Mesenteric fat pad (tissue), 1 donor: ENCODE measurements at places on chromosomes 3 and 15. TPM values are rescaled to one million over a fixed set of nuclear protein-coding genes. Genes with fewer than 3 reads are reported as not detected.

Gene LRRC2
- 2.1 TPM for total RNA-seq

Gene PATL2
- total RNA-seq = 2.2 TPM

Gene SKOR1
- total RNA-seq = 0.26 TPM

Gene CFAP20DC
- total RNA-seq = not detected
